ENCODE measurements at places on chromosomes 6 and 20. TPM values are rescaled to one million over a fixed set of nuclear protein-coding genes. Genes with fewer than 3 reads are reported as not detected.

Gene ME1
- total RNA-seq: 16.7 TPM

Gene ARMH2
- total RNA-seq: not detected

Gene THEMIS
- not detected for total RNA-seq

Gene RRAGD
- 0.49 TPM for total RNA-seq

Gene CFB
- 24.6 TPM for total RNA-seq

Gene BPIFB4
- not detected for total RNA-seq

Gene C2
- total RNA-seq: not detected

Gene DHX16
- total RNA-seq: 41.3 TPM

Gene HCRTR2
- not detected for total RNA-seq

Gene RAET1L
- total RNA-seq: 1.2 TPM

Gene SYCP2L
- total RNA-seq: not detected

Gene NRN1
- not detected for total RNA-seq

Gene IL22RA2
- not detected for total RNA-seq

Gene BPIFA3
- not detected for total RNA-seq

Gene TOP1
- 174 TPM for total RNA-seq

Gene TP53TG5
- not detected for total RNA-seq

Gene ULBP1
- total RNA-seq: not detected

Gene VGLL2
- not detected for total RNA-seq

Gene CTCFL
- total RNA-seq: not detected

Gene AKAP7
- total RNA-seq: 5.6 TPM

Gene ESF1
- 17.4 TPM for total RNA-seq

Gene PI3
- total RNA-seq: 2.8 TPM

Gene KCNK16
- not detected for total RNA-seq

Gene PARD6B
- total RNA-seq: 5.8 TPM

Gene LCA5
- total RNA-seq: 4.5 TPM

Gene CTNNBL1
- 45.2 TPM for total RNA-seq

Gene SAMD10
- 4.5 TPM for total RNA-seq

Gene VWA7
- 3.1 TPM for total RNA-seq

Gene SIRPB1
- 1.4 TPM for total RNA-seq

Gene MUCL3
- not detected for total RNA-seq

Gene ALDH5A1
- total RNA-seq: 1.7 TPM

Gene TSPYL1
- 67.4 TPM for total RNA-seq

Gene HUS1B
- total RNA-seq: 0.72 TPM

Gene CALHM6
- not detected for total RNA-seq

Gene MCHR2
- total RNA-seq: not detected

Gene HTR1B
- not detected for total RNA-seq

Gene TPBG
- total RNA-seq: 96.9 TPM

Gene RCAN2
- 0.09 TPM for total RNA-seq

Gene GTSF1L
- not detected for total RNA-seq

Gene OLIG3
- total RNA-seq: not detected

Gene RBL1
- total RNA-seq: 9.2 TPM

Gene COL20A1
- total RNA-seq: 0.07 TPM

Gene NR2E1
- not detected for total RNA-seq

Gene HLA-DQB2
- total RNA-seq: not detected

Gene FAM83C
- not detected for total RNA-seq
